ENCODE measurements at places on chromosomes 16 and 17. TPM values are rescaled to one million over a fixed set of nuclear protein-coding genes. Genes with fewer than 3 reads are reported as not detected.

DNA sequence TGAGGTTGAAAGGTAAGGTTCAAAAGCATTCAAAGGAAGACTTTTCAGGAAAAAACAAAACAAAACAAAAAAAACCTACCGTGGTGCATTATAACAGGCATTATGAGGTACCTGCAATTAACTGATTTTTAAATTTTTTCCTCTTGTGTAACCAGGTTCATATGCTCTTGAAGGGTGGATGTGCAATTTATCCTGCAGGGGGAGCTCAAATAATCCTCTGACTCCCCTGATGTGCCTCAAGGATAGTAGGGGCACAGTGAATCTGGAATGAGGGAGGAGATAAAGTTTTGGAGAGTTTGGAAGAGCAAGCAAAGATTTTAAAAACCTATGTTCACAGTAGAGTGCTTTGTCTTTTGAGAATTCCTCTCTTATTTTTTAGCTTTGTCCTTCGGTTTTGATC, 1349.4 kb downstream of the CDH8 start:
- DNase-seq: no peak

- no peak for DNase-seq
These were observed 344.9 kb upstream of the TNRC6C start for GRCh38 chr17:77613627-77614026.

GRCh38 chr17:31400481-31400950, 9.0 kb downstream of the RAB11FIP4 start:
- no peak for DNase-seq

NDUFB10 gene
- total RNA-seq: 189 TPM

ZNF19 gene
- total RNA-seq: 2.9 TPM

MAP2K4 gene
- 32.6 TPM for total RNA-seq
